T-helper 17 cell (primary cell): ENCODE measurements at places on chromosomes 16 and 17. TPM values are rescaled to one million over a fixed set of nuclear protein-coding genes. Genes with fewer than 3 reads are reported as not detected.

Gene MRTFB
- 21.7 TPM for total RNA-seq

DNA sequence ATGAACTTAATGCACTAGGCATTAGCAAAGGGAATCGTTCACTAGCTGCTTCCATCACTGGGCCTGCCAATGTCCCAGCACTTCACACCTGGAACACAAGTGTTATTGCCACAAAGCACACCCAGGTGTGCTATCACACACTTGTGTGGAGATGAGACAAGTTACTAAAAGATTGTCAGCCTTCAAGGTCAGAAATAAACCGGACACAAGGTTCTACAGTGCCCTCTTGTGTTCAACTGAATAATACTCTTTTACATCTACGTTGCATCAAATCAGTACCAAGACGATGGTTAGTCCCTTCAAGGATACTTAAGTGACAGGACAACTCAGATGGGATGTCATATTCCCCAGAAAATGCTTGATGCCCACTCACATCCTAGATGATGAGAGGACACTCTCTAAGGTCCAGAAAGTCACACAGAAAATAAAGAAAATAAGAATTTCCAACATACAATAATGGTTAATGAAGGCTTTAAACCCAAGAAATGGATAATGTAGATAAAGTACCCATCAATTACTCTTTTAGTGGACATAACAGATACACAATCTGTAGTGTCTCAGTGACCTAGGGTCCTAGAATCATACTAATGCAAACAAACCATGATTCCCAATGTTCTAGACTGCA, 16.4 kb upstream of the GLG1 start:
- no peaks in the 10 kb centered on the region for H3K27me3 ChIP-seq
- no peak overlapping the region for H3K4me3 ChIP-seq
- peak overlapping the region; percentile 82 for H3K27ac ChIP-seq
- H3K36me3 ChIP-seq: peaks cover 6% of the 10 kb centered on the region
- H3K4me1 ChIP-seq: peaks cover 13% of the 10 kb centered on the region
- DNase-seq: no peak

DNA sequence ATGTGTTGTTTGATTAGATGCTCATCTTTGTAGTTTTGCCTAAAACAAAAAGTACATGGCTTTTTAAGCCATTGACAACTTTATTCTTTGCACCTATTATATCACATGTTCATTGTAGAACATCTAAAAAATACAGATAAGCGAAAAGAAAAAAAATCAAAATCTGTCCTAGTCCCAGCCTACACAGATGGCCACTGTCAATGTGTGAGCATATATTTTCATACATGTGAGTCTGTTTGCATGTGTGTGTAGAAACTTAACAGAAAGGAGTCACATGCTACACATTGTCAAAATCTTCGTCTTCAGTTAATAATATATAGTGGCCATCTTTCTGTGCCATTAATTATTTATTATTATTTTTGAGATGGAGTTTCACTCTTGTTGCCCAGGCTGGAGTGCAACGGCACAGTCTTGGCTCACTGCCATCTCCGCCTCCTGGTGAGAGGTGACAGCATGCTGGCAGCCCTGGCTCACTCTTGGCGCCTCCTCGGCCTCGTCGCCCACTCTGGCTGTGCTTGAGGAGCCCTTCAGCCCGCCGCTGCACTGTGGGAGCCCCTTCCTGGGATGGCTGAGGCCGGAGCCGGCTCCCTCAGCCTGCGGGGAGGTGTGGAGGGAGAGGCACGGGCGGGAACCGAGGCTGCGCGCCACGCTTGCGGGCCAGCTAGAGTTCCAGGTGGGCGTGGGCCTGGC, 68.5 kb upstream of the AMZ2 start:
- H3K36me3 ChIP-seq: peaks cover 2% of the 10 kb centered on the region
- H3K27me3 ChIP-seq: no peaks in the 10 kb centered on the region
- H3K27ac ChIP-seq: no peak overlapping the region
- peaks cover 16% of the 10 kb centered on the region for H3K4me1 ChIP-seq
- no peak for DNase-seq
- no peak overlapping the region for H3K4me3 ChIP-seq

- peaks cover 3% of the 10 kb centered on the region for H3K36me3 ChIP-seq
- no peak overlapping the region for H3K4me3 ChIP-seq
- H3K4me1 ChIP-seq: peaks cover 16% of the 10 kb centered on the region
These were observed 19.8 kb downstream of the TMEM94 start for GRCh38 chr17:75476271-75476671.

Gene BAHCC1
- 0.22 TPM for total RNA-seq

Gene CISD3
- 12.8 TPM for total RNA-seq
